Stimulated activated CD4-positive, alpha-beta T cell treated with anti-CD3 and anti-CD28 coated beads, Interleukin-4, amount 100 ng/mL, for 4 hours (primary cell): ENCODE measurements at places on chromosomes 7 and 10.
A peak's percentile ranks its signal among the peaks of the same experiment; 100 is the strongest.

DNA sequence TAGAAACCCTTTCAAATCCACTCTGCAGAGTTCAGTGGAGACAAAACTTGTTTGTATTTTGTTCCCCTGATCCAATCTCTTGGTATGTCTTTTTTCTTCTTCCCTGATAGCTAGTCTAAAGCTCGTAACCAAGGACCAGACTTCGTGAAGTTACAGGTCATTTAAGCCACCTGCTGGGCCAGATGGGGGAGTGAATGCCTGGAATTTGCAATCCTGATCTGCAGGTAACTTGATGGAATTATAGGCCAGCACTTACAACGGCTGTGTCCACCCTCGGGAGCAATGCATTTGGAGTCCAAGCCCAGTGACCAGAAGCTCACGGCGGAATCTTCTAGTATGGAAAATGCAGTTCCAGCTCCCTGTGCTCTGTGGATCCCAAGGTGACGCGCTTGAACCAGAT is 566.9 kb downstream of the TCERG1L start:
- no peak for DNase-seq

DNA sequence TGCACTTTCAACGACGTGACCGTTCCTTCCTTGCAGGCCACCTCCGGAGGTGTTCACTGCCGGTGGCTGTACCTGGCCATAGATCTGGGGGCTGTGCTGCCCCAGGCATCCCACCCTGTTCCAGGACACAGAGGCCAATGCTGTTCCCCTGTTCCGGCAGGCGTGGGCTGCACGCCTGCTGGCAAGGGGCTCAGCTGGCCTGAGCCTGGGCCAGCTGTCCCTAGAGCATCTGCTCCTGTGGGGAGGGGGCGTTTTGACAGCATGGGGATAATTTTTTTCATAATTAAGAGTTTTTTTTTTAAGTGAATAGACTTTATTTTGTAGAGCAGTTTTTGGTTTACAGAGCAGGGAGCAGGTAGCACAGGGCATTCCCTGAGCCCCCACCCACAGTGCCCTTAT is 28.8 kb downstream of the PWWP2B start:
- DNase-seq: no peak

DNA sequence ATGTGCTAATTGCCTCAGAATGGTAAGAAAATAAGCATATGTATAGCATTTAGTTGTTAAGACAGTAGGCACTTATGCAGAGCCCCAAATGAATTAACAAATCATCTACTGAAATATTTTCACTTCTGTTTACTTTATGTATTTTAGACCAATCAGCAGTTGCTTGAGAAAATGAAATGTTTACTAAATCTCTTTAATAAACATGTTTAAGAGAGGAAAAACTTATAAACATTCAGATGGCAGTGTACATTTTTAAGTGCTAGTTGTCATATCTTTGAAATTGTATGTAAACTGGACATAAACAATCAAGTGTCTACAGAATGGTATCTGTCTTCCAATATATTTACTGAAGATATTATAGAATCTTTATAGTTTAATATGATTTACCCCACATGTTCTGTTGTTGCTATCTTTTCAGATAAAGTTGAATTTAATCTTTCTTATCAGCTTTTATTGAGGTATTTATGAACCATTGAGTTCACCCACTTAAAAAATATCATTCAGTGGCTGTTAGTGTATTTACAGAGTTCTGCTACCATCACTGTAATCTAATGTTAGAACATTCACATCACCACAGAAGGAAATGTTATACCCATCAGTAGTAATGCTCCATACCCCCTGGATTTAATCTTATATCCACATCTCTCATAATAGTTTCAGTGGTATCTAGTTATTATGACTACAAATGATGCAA is 264.3 kb downstream of the ADK start:
- no peak for DNase-seq

GRCh38 chr10:4984971-4985594 is 18.6 kb downstream of the AKR1C2 start:
- no peak for DNase-seq

DNA sequence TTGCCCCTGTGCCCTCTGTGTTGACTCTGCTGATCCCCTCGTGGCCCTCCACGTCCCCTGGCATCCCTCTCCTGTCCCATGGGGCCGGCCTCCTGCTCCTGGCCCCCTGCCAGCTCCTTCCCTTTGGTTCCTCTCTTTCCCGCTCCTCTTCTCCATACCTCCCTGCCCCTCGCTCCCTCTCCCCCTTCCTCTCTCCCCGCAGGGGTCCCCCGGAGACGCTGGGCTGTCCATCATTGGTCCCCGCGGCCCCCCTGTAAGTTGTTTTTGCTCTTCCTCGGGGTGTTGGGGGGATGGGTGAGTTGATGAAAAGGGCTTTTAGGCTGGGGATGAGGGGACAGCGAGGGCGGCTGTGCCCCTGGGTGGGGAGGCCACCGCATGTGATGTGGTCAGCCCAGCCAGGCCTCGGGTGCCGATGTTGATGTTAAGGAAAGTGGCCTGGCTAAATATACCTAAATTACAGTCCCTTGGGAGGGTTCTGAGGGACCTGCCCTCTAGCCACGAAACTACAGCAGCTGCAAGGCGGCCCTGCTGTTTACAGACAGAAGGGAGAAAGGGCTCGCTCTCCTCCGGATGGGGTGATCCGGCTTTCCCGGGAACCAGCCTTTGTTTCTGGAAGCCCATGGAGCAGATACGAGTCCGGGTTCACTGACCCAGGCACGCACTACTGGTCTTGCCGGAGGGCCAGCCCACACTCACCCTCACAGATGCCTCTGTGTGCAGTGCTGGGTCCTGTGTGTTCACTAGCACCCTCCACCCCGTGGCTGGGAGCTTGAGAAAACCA is 78.8 kb downstream of the COL13A1 start:
- DNase-seq: no peak

GRCh38 chr10:104104418-104104817 is 17.6 kb upstream of the SFR1 start:
- no peak for DNase-seq

- no peak for DNase-seq
Measured at GRCh38 chr10:48626986-48627731, 22.3 kb upstream of the ARHGAP22 start.

DNA sequence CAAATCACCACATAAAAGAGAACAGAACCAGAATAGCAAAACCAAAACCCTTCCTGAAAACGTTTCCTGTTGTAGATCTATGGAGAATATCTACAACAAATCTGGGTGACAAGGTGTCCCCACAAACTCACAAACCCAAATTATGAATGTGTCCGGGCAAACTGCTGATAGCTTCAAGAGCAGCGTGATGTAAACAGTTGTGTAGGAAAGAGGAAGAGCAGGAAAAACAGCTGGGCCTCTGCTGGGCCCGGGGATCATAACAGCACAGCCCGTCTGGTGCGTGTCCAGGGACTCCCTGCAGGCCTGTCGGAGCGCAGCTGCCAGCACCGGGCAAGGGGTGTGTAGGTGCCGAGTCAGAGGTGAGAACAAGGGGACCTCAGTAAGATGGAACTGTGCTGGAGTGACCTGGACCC is 53.7 kb downstream of the KCNH2 start:
- no peak for DNase-seq

GRCh38 chr10:63724922-63725321 is 203.7 kb downstream of the REEP3 start:
- no peak for DNase-seq

GRCh38 chr7:99840136-99840869 is 12.5 kb downstream of the CYP3A43 start:
- DNase-seq: no peak

- DNase-seq: no peak
Measured at GRCh38 chr10:42768581-42769152, 13.9 kb upstream of the BMS1 start.

DNA sequence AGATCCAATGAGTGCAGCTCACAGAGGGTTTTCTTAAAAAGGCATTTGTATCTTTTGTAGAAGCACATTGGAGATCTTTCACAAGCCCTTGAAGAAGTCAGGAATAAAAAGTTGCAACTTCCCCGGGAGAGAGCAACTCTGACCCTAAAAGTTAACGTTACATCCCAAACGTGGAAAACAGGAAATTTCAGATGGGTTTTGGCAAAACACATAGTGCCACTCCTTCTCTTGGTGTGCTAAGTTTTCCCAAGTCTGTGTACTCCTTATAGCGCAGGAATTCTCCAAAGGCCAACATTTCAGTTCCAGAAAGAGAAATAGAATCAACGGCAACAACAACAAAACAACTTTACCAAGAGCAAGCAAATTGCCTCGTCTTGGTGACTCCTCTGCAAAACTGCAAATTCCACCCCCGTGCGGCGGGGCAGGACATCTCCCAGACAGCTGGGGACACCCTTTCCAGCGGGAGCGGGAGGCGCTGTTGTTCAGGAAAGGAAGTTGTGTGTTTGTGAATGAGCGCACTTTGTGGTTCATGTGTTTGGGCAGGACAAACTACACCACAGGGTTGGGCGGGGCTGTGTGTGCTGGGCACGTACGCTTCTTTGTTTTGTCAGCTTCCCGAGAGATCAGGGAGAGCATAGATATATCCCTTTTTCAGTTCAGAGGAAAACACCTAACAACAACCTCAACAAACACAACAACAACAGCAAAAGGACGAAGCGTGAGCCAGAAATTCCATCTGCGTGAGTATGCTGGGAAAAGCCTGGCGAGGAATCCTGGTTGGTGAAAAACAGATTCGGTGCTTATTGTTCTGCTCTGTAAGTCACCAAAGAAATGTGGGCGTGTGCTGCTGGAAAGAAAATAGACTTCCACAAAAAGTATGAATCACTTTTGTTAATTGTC is 294.7 kb upstream of the PITRM1 start:
- no peak for DNase-seq

DNA sequence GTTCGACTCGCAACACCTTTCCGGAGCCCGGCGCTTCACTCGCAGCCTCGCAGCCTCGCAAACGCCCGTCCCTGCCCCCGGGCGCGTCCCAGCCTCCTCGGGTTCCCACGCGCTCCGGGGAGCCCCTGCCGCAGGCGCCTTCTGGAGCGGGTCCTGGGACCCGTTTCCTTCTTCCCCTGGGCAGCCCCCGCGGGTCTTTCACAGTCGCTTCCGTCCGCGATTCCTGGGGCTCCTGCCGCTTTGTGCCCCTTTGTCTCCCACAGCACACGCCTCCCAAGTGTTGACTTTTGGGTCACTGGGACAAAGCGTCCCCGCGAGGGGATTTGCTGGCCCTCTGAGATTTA is 140.7 kb downstream of the DYNC2I1 start:
- DNase-seq: no peak

- DNase-seq: no peak
Measured at GRCh38 chr7:148991536-148991935, 36.8 kb downstream of the PDIA4 start.

- DNase-seq: no peak
Measured at GRCh38 chr7:76300166-76300731, 2.2 kb upstream of the HSPB1 start.

DNA sequence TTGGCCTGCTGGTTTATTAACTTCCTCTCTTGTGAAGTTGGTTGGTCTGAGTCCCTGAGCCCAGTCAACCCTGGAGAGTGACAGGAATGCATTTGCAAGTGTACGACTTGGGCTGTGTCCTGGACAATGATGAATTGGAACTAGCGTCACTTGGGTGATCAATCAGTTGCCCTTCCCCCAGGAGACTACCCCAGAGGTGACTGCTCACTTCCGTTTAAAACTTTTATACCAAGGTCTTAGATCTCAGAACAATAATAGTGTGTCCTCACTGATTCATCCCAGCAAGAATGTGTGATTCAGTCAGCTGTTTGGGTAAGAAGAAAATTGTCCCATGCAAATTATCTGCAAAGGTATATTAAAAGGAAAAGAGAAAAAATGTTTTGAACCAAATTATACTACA is 102.9 kb upstream of the ARMC3 start:
- no peak for DNase-seq

DNA sequence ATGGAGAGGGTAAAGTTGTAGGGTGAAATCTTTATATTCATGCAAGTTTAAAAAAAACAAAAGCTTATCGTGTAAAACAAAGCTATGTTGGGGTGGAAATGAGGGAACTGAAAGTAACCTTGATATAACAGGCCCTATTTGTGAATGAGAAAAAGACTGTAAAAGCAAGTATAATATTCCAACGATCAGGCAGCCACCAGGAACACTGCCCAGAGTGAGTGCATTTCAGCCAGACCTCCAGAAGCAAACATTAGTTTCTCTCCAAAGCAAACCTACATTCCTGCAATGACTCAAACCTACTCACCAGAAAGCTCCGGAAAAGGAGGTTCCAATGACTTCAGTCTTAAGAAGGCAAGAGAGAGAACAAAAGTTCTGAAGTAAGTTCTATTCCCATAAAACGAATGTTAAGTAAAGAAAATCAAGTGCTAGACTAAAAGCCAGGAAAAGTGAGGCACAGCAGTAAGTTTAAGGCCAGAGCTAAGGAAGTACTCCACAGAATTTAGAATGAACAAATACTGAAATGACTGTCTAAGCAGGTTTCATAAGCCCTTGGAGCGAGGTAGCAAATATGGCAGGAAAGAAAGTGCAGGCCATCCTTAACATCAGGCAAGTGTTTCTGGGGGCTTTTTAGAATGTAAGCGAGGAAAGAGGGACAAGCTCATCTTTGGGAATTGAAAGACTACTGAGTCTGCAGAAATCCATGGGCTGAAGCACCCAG is 493.1 kb downstream of the XPNPEP1 start:
- DNase-seq: no peak

GRCh38 chr10:15636446-15636845 is 83.3 kb downstream of the ITGA8 start:
- no peak for DNase-seq

GRCh38 chr10:112269266-112269665 is 13.9 kb upstream of the TECTB start:
- DNase-seq: no peak

DNA sequence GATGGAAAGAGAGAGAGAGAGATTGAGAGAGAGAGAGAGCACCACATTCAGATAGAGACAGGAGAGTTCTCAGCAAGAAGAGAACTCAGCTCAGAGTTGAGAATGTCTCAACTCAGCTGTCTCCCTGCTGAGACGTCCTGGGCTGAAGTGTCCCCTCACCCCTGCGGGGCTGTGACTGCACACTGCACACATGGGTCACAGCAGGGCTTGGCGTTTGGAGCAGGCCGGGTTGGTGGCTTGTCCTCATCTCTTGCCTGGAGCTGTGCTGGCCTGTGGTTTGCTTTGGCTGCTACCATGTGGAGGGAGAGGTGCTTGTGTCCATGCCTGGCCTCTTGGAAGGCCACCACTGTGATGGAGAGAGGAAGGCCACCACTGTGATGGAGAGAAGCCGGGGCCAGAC is 167.9 kb downstream of the RNF216 start:
- DNase-seq: no peak

DNA sequence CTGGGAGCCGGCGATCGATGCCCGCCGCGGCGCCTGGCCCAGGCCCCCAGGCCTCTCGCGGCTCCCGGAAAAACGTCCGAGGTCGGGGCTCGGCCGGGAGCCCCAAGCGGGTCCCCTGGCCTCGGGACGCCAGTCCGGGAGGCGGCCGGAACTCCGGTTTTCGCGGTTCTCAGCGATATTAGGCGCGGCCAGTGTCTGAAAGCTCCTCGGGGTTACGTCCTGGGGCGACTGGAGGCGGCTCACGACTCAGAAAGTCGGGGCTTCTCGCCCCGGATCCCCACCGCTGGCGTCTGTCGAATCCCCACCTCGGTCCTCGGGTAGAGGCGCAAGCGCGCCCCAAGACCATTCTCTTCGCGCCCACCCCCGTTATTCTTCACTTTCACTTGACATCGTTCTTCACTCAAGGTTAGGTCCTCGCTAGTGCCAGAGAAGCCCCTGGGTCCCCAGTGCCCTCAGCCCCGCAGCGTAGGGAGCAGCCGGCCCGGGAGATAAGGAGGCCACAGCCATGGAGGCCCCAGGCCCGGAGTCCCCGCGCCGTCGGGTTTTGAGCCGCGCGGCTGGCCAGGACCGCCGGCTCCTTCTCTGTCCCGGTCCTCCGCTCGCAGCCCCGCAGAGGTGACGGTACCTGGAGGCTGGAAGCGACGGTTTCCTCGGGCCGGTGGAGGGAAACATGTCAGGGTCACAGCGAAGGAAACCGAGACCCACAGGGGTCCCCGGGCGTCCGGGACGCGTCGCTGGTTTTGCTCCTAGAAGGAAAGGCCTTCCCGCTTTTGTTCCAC is 35.2 kb upstream of the EBLN1 start:
- peak; percentile 40 for DNase-seq
